ENCODE measurements at places on chromosomes 2 and 18. TPM values are rescaled to one million over a fixed set of nuclear protein-coding genes. Genes with fewer than 3 reads are reported as not detected.

- no peak for DNase-seq
Observed at GRCh38 chr2:109331081-109331480, 202.1 kb downstream of the SH3RF3 start.

DNA sequence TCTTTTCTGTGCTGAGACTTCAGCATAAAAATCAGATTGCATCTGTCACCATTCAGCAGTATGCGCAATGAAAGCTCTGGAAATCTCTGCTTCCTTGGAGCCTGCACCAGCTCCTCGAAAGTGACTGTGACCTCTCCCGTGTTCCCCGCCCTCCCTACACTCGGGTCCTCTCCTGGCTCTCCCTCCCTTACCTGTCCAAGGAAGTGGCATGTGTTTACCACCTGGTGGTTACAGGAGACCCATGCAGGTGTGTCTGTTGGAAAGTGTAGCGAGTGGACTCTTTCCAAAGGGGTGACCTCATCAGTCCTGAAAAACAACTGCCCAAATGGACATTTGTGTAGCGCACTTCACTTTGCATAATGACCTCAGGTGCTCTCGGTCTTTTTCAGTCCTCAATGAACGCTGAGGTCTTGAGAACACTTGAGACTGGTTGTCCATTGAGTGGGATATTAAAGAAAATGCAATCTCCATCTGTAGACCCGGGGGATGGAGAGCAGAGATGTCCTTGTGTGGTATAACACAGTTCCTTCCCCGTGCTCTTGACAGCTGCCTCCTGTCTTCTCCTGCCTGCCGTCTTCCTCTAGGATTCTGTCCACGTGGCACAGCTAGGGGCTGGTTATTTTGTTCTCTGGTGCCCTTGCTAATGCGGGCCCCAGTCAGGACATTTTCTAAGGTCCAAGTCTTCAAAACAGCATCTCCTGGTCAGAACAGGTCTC is 133.2 kb downstream of the ACKR3 start:
- peak; percentile 84 for DNase-seq

GRCh38 chr2:217058791-217059755 is 199.2 kb upstream of the TNP1 start:
- no peak for DNase-seq

- DNase-seq = no peak
Observed at GRCh38 chr2:137287913-137288639, 522.7 kb downstream of the THSD7B start.

- no peak for DNase-seq
Observed at GRCh38 chr18:57214976-57215375, 68.1 kb downstream of the BOD1L2 start.

DNA sequence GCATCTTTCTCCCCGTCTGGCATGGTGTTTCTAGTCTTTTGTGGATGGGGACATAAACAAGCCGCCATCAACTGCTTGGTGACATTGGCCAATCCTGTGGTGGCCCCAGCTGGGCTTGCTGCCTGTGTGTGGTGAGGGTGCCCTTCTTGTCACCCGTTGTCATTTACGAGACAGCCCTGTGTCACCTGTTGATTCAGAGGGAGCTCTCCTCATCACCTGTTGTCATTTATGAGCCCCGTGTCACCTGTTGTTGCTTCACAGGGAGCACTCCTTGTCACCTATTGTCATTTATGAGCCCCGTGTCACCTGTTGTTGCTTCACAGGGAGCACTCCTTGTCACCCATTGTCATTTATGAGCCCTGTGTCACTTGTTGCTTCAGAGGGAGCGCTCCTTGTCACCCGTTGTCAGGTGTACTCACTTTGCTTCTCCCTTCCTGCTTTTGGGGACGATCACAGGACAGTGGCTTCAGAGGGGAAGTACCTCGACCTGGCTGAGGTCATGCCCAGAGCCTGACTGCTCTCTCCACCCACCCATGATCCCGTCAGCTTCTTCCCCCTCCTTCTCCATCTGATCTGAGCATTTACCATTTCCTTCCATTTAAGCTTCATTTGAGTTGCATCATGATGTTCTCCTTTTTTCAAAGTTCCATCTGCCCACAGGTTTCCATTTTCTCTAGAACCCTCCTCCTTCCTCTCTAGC is 29.1 kb downstream of the HPCAL1 start:
- DNase-seq = no peak

DNA sequence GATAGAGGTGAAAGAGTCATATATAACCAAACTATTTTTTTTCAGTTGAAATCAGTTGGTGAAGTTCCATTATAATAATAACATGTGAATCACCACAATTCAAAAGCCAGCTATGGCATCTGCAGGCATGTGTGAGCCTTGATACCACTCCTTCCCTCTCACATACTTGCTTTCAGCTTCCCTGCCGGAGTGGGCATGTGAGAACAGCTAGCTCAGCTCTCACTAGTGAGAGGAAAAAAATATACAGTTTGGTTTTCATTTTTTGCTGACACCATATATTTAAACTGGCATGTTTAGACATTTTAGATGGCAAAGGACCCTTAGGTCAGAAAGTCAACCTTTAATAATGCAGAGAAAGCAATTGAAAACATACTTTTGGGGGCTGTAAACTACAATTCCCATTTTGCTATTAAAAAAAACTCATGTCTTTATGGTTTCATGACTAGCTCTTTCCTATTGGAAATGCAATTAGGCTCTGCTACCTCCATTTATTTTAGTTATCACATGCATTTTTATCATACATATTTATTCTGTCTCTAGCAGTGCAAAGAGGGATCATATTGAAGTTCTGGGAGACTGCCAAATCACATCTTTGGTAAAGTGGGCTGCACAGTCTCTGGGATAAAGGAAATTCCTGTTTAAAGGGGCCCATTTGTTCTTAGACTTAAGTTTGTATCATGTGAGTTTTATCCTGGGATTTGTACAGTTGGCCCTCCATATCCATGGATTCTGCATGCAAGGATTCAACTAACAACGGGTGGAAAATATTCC is 33.2 kb upstream of the SLC40A1 start:
- no peak for DNase-seq

GRCh38 chr18:76686737-76687231 is 135.6 kb upstream of the ZNF236 start:
- peak; percentile 72 for DNase-seq

Gene TXNL4A
- total RNA-seq = 11.2 TPM

Gene DYNAP
- not detected for total RNA-seq

Data from body of pancreas (tissue), 4 donors.